Astrocyte of the cerebellum (primary cell): ENCODE measurements at places on chromosomes 16 and 17.

DNA sequence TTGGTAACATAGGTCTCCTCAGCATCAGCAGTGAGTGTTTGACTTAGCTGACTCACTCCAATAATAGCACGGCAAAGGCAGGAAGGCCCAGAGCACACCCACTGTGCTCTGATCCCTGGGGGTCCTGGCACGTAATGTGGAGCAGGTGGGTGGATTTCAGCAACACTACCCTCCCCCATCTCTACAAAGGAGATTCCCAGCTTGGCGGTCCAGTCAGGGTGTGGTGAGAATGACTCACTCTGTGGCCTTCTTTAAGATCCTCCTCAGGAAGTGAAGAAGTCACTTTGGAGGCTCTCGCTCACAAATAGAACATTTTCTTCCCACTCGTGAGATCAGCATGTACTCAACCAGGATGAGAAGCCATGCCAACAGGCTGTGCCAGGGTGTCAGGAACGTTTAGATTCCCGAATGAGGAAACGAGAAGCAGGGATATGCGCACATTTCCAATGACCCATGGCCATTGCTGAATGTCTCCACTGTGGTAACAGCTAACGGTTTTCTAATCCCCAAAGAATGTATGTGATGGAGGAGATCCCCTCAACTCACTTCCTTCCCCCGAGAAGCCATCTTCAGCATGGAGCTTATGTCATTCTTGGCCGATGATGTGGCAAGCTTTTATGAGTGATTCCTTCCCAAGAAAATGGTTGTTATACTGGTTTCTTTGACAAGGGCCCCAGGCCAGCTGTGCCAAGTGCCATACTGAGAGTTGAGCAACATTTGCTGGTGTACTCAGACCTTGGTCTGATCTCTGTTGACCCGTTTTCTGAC lies 365.2 kb downstream of the C16orf95 start:
- DNase-seq = peak; percentile 92

DNA sequence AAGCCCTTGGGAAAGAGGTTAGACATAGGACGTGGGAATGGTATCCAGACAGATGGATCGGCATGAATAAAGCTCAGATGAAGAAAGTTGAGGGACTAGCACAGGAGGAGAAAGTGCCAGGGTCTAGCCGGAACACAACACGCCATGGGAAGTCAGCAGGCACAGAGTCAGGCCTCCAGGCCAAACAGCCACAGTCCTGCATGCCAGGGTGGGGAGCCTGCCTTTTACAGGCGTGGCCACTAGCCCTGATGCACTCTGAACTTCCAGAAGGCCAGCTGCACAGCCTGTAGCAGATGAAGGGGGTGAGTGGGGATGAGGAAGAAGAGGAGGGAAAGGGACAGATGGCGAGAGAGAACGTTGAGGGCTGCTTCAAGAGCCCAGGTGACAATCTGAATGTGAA lies 5.2 kb downstream of the B9D1 start:
- no peak for DNase-seq

DNA sequence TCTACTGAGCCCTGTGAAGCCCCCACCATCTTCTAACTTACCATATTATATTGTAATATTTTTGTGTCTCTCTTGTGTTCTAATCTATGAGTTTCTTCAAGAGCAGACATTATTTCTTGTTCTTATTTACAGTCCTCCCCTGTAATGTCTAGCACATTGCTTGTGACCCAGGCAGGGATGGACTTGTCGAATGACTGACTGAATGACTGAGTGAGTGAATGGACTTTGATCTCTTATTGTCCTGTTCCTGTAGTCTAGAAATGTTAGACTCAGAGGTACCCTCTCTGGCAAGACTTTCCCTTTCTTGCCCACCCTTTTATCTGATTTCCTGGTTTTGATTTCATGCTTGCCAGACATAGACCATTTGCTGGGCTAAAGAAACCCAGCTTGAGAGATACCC lies 35.0 kb upstream of the MED13 start:
- no peak for DNase-seq

- DNase-seq = no peak
Observed at GRCh38 chr16:50841081-50841886, 99.4 kb downstream of the CYLD start.

- DNase-seq = no peak
Observed at GRCh38 chr17:48416971-48417370, 13.0 kb downstream of the SKAP1 start.
